ENCODE measurements at places on chromosomes 12 and 14.

- no peak for DNase-seq
Measured at GRCh38 chr12:124171231-124171979, 123.5 kb upstream of the RFLNA start.

GRCh38 chr12:62655666-62656151 lies 189.1 kb downstream of the MON2 start:
- DNase-seq: no peak

DNA sequence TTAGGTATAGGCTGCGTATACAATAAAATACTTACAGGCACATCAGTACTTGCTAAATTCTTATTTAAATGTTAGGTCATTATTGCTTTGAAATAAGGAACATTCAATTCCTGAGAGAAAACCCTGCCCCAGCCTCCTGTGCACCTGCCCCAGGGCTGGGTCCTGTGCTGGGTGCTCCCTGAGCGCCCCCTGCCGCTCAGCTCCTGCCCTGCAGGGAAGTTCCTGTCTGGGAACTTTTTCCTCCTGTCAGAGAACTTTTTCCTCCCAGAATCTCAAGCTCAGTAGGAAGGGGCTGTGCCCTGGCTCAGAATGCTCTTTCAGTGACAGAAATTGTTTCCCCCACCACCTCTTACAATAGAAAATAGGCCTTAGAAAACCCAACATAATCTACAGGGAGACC lies 751.1 kb downstream of the TMEM121 start:
- no peak for DNase-seq

GRCh38 chr14:55976219-55976618 lies 142.0 kb upstream of the PELI2 start:
- no peak for DNase-seq

DNA sequence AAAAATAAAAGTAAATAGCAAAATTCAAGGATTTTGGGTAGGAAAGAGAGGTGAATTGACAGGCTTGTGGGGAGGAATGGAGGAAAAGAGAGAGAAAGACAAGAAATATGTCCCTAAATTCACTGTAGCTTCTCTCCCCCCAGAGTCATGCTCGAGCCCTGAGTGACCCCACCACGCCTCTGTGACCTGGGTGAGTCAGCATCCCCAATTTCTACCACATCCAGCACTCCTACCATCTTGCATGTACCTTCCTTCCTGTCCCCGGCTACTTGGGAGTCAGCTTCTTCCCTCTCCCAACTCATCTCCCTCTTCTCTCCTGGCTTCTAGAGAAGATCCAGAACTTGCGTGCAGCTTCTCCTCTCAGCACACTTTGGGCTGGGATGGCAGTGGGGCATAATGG lies 9.8 kb downstream of the ZNF219 start:
- DNase-seq: no peak

- DNase-seq: no peak
Measured at GRCh38 chr12:31260840-31261239, 65.1 kb downstream of the SINHCAF start.

DNA sequence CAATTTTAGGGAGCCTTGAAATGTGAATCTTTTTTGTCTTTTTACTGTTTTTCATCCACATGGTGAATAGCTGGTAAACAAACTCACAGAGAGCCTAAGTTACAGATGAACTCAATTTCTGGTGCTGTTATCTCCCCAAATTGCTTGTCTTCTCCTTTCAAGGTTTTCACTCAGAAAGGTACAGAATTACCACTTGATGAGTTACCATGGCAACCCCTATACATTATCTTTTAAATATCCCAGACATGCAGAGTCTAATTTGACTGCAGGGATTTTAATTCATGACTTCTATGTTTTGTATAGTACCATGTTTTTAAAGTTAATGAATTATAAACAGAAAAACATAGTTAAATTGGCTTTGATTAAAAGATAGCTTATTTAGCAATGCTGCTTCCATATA lies 203.7 kb downstream of the PELI2 start:
- no peak for DNase-seq

GRCh38 chr12:18975933-18976332 lies 153.6 kb upstream of the PLEKHA5 start:
- no peak for DNase-seq

All from fibroblast of upper back skin (primary cell).